ENCODE measurements at places on chromosomes 5 and 9.

DNA sequence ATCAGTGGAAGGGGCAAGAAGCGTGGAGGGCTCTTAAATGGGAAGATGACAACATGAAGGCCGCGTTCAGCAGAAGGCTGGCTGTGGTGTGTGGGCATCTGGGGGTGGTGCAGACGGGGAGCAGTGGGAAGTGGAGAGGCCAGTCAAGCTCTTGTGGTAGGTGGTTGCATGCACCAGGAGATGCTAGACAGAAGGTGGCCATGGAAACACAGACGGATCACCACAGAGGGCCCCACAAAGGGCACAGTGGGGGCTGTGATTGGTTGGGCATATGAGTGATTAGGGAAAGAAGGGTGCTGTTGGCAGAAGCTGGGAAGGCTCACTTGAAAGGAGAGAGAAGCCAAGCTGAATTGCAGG is 14.7 kb downstream of the MTMR12 start:
- no peak for DNase-seq

DNA sequence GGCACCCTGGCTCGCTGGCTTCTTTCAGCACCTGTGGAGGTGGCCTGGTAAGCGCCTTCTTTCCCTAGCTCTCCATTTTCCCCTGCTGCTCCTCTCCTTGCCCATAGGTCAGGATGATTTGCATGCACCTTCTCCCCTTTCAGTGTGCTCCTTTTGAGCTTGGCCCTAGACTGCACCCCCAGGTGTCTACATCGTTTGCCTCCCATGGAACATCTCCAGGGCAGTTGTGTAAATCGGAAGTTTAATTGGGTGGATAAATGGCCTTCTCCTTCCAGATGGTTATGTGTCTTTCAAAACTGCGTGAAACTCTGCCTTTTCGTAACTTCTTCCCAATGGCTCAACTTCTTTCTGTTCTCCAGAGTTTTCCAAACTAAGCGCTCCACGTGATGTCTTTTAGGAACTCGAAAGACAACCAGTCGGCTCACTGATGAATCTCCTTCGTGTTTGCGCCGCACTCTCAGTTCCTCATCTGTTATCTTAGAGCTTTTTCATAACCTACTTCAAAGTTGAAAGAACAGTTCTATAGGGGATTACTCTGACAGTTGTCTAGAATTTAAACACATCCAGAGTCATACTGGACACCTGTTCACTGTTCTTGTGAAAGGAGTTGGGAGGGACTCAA is 1.7 kb downstream of the ADAMTS19 start:
- no peak for DNase-seq

DNA sequence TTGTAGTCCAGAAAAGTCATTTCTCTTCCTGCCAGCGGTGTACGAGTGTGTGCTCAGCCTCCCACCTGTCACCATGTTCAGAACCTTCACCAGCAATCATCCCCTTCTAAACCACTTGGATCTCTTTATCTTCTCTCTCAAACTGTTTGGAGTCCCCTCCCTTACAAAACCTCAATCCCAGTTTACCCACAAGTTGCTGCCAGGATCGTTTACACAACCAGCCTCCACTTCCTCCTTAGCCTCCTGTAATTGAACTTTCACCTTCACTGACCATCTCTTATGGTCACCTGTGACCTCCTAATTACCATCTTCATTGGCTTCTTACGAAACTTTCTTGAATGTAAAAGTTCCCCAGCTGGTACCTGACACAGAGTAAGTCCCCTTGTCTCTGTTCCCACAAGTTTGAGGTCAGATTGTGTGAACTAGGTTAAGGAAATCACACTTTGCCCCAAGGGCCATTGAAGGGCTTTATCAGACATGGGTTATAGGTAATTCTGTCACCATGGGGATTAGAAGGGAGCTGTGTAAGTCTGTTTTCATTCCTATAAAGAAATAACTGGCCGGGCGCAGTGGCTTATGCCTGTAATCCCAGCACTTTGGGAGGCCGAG is 20.0 kb downstream of the RNF44 start:
- no peak for DNase-seq

DNA sequence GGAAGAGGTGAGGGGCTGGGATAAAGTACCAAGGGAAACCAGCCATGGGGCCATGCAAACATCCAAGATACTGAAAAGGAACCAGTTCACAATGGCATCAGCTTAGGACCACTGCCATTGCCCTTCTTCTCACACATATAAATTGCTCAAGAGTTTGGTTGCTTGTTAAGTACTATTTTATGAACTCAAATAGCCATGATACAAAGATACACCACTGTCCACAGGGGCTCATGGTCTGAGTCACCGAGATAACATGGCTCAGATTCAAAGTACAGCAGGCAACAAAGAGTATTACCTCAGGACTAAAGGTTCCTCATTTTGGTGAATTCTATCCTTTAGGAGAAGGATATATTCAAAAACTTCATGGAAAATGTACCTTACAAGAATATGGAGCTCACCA is 55.6 kb downstream of the FANCC start:
- DNase-seq = no peak

GRCh38 chr9:82271106-82271561 is 282.6 kb downstream of the SPATA31D1 start:
- DNase-seq = no peak

Data from NCI-H146 (cell line).